ENCODE measurements at places on chromosomes 2 and 18.

DNA sequence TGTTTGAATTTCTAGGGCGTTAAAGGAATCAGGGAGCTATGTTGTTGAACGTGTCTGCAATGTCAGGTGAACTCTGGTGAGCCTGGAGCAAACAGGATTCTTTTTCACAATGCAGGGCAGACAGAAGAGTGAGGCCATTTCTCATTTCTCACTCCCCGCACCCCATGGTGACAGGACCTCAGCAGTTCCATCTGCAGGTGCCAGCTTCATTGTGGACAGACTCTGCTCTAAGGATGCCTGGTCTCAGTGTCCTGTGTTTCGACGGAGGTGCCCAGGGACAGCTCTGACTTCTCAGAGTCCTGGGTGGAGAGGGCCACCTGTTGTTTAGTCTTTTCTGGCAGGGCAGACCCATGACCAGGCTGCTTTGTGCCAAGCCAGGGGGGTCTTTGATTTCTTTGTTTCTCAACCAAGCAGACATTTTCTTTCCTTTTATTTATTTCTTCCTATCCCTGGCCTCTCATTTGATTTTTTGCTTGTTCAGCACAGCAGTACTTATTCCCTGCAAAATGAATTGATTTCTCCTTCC, 201.5 kb downstream of the RNF144A start:
- no peak for DNase-seq

DNA sequence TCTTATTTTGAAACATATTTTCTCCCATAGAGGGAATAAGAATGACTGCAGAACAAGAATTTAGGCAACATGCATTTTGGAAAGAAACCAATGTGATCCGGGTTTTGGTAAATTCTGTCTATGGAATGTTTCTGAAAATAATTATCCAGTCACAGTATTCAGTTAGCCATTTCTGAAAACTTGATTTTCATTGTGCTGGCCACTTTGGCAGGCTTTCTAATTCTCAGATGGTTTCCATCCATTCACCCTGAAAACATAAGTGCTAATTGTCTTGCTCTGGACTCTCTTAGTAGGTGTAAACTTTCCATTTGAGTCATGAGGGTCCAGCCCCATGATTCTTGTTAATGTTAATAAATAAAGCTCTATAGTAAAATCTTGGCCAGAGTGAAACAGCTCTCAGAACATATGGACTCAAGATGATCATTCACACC, 176.5 kb downstream of the RBM43 start:
- peak; percentile 86 for DNase-seq

DNA sequence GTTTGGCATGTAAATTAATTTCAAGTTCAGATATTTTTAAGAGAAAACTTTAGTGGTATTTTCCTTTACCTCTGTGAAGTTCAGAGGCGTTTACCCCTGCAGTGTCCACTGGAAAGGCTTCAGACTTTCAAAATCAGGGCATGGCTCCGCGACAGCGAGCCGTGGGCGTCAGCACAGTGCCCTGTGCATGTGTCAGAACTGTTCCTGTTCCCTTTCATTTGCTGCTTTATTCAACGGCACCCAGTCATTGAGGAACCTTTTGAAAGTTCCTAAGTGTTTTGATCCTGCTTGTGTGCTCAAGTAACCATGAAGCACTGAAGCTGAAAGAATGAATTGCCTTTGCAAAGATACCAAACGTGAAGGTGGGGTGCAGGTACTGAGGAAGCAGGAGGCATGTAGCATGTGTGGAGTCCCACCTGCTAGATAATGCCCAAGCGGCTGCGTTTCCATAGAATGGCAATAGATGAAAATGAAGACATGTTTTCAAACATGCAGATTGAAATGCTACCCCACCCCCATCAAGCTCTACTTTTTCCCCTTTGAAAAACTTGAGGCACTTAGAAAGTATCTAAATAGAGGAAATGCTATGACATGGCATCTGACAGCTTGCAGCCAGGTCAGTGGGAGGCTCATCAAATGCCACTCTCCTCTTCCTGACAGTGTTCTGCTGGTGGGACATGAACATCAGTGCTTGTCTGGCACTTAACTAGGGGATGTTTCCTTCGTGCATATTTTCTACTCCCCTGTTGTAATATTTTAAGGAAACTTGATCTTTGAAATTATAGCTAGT, 148.6 kb downstream of the ZNF236 start:
- DNase-seq: no peak

- DNase-seq: no peak
These were observed 132.1 kb upstream of the SERPINE2 start for GRCh38 chr2:224171226-224171625.

- DNase-seq: peak; percentile 33
These were observed 2.2 kb downstream of the CNOT9 start for GRCh38 chr2:218570850-218571249.

DNA sequence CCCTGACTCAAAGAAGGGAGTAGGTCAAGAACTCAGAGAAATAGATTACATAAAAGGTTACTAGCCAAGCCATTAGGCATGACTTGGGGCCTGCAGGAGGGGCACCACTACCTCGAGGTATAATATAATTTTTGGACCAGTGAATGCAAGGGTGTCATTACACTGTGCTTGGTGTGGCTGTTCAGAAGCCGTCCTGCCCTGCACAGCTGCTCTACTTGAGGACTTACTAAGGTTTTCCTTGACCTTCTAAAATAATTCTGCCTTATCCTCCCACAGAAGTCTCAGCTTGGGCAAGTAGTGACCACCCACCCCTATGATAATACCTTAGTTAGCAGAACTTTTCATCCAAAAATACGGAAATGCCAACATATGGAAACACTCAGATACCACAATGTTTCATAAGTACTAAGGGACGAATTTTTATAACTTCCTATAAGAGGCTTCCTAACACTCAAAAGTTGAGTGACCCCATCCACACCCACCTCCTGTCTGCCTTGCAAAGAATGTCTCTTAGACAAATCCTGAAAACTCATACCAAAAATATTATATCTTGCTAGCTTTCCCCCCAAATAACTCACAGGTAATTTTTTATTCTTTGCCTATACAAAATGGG, 17.7 kb upstream of the ATG16L1 start:
- DNase-seq: no peak

DNA sequence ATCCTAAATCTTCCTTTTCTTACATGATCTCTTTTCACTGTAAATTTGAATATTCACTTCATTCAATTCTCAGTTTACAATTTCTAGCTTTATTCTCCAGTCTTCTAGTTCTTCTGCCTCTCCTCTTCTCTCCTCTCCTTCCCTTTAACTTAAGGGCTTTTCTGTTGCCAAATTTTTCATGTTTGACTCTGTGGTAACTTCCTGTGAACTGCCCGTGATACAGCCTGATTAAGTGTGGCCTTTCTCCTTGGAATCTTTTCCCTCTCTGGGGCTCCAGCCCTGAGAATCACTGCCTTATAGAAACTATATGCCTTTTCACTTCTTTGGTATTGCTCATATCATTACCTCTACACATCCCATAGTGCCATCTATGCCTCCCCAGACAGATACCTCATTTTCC, 1923.8 kb upstream of the CELF4 start:
- no peak for DNase-seq

- DNase-seq: no peak
These were observed 45.1 kb downstream of the CCDC93 start for GRCh38 chr2:117968722-117969121.

DNA sequence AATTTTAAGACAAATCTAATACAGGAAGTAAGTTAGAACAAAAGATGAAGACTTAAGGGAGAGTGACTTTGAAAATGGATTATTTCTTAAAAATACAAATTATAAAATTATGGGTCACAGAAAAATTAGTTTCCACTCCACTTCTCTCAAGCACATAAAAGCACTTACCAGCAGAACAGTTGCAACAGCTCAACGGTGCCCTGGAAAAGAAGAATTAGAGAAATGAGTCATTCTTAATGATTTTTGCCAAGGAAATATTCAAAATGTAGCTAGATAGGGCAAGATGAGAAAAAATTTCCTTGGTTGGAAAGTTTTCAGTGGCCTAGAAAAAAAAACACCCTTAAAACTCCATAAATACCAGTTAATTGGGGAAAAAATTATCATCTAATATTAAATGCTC, 2185.6 kb upstream of the CELF4 start:
- DNase-seq: no peak

GRCh38 chr2:192243488-192243887, 48.8 kb upstream of the TMEFF2 start:
- DNase-seq: peak; percentile 24

GRCh38 chr2:196983934-196984333, 57.4 kb upstream of the PGAP1 start:
- DNase-seq: peak; percentile 78

DNA sequence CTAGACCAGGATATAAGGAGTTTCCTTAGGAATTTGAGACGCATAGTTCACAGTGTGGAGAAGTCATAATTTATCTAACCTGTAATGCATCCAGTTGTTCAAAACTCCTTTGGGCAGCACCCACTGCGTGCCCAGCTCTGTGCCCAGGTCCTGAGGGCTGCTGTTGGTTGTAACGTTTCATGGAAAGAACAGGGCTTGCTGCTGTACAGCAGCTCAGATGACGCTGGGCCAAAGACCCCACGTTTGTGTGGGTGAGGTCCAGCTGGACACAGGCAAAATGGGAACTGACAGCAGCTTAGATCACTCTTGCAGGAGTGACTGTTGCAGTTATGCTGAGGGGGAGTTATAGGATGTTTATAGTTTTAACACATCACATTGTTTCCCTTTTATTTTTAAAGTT, 30.0 kb upstream of the HS6ST1 start:
- DNase-seq: no peak

DNA sequence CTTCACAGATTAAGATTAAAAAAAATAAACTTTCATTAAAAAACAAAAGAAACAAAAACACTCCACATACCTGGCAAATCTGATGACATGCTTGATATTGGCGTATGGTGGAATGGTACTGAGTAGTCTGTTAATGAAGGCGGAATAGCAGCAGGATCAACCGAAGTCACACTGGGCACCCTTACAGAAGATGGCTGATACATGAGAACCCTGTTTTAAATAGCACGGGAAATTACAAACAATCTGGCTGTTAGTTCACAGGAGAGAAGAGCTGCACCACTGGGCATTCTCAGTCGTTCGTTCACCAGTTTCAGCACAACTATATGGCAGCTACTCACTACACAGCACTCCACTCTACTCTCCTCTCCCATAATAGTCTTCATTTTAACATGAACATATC, 64.0 kb upstream of the ST8SIA5 start:
- no peak for DNase-seq

DNA sequence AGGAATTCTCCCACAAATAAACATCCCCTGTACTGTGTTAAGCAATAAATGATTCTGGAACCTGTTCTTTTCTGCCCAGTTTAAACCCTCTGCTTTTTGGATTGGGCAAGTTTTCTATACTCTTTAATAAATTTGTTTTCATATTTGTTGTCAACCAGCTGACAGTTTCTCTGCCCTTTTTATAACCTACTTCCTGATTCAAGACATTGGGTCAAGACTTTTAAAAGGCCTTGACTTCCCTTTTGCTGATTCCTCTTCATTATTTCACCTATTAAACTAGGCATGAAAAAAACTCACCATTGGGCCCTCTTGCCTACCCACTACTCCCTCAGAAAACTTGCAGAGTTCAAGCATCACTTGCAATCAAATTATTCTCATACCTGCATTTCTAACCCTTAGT, 459.5 kb downstream of the ARHGAP15 start:
- no peak for DNase-seq

DNA sequence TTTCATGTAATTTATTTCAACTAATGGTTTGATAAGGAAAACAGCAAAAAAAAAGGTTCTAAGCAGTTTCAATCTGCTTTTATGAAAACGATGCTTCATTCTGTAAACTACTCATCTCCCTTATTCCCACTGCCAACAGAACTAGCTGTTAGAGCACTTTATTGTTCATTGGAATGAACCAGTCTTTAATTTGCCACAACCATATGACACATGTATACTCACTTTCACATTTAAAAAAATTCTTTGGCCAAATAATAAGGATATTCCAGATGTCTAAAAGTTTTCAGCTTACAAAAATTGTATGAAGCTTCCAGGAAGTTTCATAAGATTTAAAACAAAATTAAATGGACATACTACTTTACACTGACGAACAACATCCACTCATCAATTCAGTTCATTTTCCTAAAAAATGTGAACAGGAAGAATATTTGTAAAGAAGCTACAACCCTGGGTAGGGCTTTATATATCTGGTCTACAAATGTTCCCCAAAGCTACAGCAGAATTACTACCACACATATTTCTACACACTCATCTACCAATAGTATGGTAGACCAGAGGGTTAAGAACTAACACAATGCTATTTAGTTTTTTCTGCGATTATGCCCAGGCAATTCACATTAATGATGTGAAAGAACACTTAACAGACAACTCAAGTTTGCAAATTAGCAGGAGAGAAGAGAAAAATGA, 37.7 kb downstream of the ZNF521 start:
- peak; percentile 44 for DNase-seq

- DNase-seq: peak; percentile 1
These were observed 460 bp upstream of the SEMA4F start for GRCh38 chr2:74653589-74653984.

- DNase-seq: no peak
These were observed 245.6 kb upstream of the RASGRP3 start for GRCh38 chr2:33230842-33231241.

DNA sequence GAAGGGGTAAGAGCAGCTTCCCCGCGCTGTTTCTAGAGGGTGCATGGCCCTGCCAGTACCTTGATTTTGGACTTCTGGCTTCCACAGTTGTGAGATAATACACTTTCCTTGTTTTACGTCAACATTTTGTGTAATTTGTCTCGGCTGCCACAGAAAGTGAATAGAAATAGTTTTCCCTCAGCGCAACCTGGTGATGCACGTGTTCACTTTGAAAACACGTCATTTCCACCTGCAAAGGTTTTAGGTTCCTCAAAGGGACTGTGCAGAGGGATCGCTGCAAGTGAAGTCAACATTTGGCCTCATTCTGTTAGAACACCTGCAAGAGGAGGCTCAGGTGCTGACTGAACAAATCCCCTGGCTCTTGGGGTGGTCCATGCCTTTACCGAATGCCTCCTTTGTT, 71.7 kb downstream of the LONRF2 start:
- no peak for DNase-seq

GRCh38 chr2:240603081-240603835, 16.7 kb downstream of the CAPN10 start:
- DNase-seq: no peak

DNA sequence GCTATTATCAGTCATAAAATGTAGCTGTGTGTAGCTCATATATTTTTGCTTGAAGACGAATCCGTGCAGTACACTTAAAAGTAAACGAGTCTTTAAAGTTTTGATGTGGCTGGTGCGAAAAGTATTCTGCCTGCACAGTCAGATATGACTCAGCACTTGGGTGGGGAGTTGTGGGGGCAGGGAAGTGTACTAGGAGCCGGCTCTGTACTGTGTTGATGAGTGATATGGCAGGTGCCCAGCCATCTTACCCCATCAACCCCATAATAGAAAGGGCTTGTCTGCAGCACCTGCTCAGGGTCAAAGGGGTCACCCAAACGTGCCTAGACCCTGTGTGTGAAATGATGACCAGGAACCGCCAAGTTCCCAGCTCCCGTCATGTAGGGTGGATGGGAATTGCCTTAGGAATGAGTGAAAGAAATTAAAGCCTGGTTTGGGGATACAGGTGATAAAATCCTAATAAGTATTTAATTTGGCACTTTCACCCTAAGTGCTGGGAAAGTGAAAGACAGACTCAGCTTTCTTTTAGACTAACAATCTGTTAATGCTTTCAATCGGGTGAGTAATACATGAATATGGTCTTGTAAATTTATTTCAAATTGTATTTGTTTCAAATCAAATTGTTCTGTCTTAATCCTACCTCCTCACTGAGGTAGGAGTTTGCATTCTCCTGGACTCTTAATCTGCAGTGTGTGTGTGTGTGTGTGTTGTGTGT, 48.0 kb downstream of the BCL2L11 start:
- DNase-seq: peak; percentile 66

GRCh38 chr2:213733893-213734292, 449.6 kb downstream of the SPAG16 start:
- no peak for DNase-seq

- peak; percentile 74 for DNase-seq
These were observed 993 bp downstream of the COX7A2L start for GRCh38 chr2:42359965-42360483.
